CD4-positive, alpha-beta T cell treated with Interferon alpha-2 for 1 hour (primary cell): ENCODE measurements at places on chromosomes 13 and 19.
A peak's percentile ranks its signal among the peaks of the same experiment; 100 is the strongest.

GRCh38 chr13:32033744-32034143, 2.2 kb downstream of the FRY start:
- no peak for DNase-seq

- no peak for DNase-seq
These were observed 736 bp downstream of the SMAD9 start for GRCh38 chr13:36919171-36919832.

DNA sequence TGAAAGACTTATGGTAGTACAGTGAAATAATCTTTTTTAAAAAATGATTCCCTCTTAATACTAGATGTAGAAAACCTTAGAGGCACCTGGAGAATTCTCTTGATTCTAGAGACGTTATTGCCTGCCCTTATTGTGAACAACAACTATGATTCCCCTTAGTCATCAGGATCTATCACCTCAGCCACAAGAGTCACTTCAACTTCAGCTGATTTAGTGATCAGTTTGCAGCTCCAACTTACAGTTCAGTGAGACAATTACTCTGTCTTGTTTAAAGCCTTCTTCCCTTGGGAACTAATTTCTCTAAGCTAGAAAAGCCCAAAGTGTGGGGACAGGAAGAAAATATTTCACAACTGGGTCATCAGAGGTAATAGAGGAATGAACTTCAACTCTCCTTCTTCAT, 254.3 kb upstream of the SLITRK1 start:
- DNase-seq = peak; percentile 36

- no peak for DNase-seq
These were observed 573.8 kb downstream of the LIG4 start for GRCh38 chr13:107641574-107641973.

DNA sequence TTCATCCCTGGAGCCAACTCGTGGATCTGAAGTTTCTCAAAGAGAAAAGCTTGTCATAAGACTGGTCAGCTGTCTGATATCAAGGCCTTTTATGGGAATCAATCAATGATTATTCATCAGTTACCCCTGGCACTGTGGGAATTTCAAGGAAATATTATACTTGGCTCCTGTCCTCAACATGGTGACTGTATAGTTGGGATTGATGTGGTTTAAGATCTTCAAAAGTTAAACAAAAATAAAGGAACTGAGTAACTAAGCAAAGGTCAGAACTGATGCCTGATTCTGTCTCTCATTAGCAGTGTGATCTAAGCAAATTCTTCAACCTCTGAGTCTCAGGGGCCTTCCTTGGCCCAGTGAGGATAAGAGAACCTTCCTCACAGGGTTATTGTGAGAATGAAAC, 22.2 kb upstream of the SERPINE3 start:
- no peak for DNase-seq

DNA sequence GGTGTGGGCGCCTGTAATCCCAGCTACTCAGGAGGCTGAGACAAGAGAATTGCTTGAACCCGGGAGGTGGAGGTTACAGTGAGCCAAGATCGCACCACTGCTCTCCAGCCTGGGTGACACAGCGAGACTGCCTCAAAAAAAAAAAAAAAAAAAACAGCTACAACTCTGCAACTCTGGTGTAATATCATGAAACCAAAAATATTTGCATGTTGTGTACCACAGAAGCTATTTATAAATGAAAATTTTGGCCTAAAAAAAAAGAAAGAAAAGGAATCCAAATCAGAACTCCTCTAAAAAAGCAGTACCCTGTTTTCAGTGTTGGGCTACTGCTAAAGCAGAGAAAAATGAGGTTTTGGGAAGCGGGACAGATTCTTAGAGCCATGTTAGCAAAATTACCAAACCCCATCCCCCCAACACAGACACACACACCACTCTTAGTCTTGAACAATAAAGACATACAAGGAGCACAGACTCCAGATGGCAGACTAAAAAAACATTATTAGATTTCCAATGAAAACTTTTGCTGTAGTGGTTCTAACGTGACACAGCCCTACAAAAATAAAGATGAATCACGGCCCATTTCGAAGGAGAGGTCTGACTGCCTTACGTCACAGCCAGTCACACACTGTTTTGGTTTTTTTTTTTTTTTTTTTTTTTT, 51.5 kb downstream of the INSR start:
- peak; percentile 8 for DNase-seq

DNA sequence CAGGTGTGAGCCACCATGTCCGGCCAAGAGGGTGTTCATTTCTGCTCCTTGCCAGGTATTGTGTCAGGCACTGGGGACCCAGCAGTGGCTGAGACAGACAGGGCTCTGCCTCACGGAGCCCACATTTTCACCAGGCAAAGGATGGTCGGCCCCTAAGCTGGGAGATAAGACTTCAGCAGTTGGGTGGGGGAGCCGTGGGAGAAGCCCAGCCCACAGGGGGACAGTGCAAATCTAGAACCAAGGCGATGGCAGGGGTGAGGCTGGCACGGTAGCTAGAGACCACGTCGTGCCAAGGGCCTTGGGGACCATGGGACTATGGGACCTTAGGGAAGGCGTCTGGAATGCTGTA, 8.3 kb downstream of the LSR start:
- DNase-seq = no peak

- no peak for DNase-seq
These were observed 2.1 kb downstream of the RPL18A start for GRCh38 chr19:17861542-17862402.

GRCh38 chr13:113022745-113023574, 53.9 kb downstream of the MCF2L start:
- DNase-seq = no peak

DNA sequence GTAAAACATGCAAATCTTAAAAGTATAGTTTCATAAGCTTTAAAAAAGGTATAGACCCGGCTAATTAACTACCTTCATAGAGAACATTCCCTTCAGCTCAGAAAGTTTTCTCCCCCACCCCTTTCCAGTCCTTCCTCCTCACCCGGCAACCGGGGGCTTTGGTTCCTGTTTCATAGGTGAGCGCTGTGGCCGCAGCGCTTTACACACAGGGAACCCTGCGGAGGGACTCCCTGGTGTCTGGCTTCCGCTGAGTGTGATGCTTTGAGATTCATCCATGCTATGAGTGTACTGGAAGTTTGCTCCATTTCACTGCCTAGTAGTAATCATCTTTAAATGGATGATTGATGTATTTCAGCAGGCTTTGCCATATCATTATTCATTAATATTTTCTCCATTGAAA, 26.0 kb upstream of the PABPC3 start:
- no peak for DNase-seq

DNA sequence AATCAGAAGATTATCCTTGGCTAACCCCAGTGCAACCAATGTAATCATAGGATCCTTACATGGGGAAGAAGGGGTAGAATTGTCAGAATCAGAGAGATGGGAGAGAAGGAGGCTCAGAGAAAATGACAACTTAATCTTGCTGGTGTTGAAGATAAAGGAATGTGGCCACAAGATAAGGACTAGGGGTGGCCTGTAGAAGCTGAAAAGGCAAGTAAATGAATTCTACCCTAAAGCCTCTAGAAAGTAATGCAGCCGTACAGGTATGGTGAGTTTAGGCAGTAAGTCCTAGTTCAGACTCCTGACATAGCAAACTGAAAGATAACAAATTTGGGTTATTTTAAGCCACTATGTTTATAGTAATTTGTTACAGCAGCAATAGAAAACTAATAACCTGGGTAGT, 718.5 kb downstream of the SLITRK6 start:
- DNase-seq = no peak

DNA sequence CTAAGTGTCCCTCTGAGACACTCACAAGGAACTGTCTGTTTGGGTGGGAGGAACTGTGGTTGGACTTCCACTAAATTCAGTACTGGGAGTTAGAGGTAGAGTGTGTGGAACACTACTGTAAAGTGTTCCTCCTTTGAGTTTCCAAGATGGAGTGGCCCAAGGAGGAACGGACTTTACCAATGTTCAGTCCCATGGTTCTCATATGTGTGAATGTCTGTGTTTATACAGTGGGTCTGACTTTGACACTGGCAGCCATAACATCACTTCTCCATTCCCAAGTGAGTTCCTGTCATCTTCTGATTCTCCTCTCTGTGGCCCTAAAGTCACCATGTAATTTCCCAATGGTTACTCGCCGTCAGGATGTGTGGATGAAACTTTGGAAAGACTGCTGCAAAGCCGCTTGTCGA, 136.8 kb upstream of the SERP2 start:
- no peak for DNase-seq

GRCh38 chr13:47306991-47307390, 410.1 kb upstream of the HTR2A start:
- DNase-seq = no peak

DNA sequence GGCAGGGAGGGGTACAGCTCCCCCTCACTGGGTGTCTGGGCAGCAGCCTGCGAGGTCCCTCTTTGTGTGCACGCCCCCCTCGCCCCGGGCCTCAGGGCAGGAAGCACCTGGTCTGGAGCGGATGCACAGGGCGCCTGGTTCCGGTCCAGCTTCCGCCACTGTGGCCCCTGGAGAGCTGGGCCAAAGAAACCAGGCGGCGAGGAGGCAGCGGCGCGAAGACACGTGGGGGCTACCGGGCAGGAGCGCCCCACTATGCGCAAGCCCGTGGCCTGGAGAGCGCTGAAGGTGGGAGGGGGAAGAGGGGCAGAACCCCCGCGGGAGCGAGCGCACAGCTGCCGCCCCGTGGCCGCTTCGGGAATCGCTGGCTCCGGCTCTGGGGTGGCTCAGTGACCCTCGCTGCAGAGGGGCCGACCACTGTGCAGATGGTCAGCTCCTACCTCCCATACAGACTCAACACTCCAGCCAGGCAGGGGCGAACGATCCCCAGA, 1.7 kb upstream of the LYL1 start:
- peak; percentile 89 for DNase-seq

DNA sequence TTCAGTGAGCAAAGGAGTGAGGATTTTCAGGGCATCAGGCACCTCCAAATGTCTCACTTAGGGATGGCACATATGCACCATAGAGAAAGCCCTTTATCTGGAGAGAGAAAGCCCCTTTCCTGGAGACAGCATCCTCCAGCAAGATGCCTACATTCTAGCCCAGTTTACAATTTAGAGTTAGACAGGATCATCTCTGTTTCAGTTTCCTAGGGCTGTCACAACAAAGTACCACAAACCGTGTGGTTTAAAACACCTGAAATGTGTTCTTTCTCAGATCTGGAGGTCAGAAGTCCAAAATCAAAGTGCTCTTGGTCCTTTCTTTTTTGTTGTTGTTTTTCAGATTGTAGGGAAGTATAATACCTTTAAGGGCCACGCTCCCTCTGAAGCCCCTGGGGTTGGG, 61.8 kb downstream of the MBNL2 start:
- DNase-seq = no peak

DNA sequence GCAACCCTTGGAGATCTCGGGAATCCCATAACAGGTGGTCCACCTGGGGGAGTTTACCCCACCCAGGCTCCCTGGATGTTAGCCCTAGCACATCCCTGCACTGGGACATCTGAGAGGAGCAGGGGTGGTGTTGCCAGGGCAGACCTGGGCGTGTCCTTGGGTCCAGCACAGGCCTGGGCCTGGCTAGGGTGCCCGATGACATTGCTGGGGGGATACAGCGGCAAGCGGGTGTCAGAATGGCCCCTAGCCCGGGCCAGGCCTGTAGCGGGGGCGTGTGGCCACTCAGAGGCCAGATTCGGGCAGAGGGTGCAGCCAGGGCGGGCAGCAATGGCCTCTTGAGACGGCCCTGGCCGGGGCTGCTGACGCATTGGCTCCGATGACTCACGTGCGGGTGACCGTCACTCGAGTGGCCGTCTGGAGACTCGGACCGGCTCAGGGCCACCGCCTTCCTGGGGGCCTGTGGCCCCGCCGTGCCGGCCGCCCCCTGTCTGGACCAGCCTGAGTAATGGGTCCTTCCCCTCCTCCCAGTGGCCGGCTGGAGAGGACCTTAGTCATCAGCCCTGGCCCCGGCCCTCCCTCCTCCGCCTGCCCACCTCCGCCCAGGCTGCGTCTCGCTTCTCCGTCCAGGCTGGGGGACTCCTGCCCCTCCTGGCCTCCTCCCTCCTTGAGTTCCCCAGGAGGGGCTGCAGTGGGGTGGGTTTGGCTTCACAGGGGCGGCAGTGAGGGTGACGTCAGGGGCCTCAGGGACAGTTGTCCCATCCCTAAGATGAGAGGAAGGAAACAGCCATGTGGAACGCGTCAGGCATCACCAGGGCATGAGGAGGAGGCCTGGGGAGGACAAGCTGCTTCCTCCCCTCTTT, 23.2 kb upstream of the CRTC1 start:
- no peak for DNase-seq

GRCh38 chr13:88248393-88248792, 577.2 kb downstream of the SLITRK5 start:
- DNase-seq = no peak

- DNase-seq = no peak
These were observed 32.5 kb downstream of the MARK4 start for GRCh38 chr19:45283443-45284033.

DNA sequence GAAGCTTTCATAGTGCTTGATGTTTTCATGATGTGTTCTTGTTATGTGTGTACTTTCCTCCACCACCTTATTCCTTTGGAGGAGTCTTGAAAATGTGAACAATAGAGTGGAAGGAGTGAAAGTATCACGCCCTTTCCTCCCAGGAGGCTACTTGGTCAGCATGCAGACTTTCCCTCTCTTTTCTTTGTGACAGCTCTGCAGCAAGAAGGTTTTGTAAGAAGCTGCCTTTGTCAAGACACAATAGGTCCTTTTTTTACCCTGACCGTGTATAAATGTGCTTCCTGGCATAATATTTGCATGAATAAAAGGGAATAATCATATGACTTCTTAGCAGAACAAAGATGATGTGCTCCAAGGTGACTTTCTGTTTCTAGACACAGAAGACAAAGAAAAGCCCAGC, 882.6 kb upstream of the SLITRK5 start:
- DNase-seq = no peak

- no peak for DNase-seq
These were observed 181.5 kb upstream of the TSC22D1 start for GRCh38 chr13:44757671-44758070.

DNA sequence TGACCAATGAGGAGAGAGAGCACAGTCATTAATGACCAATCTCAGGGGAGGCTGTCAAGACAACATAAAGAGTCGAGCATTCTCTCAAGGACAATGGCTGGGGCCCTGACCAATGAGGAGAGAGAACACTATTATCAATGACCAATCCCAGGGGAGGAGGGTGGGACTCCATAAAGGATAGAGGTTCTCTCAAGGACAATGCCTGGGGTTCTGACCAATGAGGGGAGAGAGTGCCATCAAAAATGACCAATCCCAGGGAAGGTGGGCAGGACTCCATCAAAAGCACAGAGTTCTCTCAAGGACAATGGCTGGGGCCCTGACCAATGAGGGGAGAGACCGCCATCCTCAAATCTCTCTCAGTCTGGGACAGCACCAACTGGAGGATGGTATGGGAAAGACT, 3.3 kb upstream of the KLK11 start:
- no peak for DNase-seq

- DNase-seq = no peak
These were observed 9.6 kb downstream of the KHSRP start for GRCh38 chr19:6414793-6415590.

GRCh38 chr13:106291006-106291405, 244.5 kb downstream of the EFNB2 start:
- no peak for DNase-seq
